ENCODE measurements at places on chromosomes 2 and 18.

- DNase-seq: no peak
Measured at GRCh38 chr2:133652398-133652797, 84.1 kb upstream of the NCKAP5 start.

DNA sequence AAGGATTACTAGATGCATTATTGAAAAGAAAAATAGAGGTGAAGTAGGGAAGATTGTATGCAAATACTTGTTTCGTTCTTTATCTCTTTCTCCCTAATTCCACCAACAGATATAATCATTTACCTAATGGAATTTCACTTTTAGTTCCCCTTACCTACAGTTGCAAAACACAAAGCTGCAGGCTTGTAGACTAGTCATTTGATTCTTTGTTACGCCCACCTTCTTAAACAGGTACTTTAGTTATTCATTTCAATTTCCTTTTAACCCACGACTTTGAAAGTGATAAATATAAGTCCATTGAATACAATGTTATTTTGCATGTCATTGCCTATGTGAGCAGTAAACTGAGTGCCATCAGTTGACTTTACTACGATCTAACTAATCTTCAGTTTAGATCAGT, 3.9 kb upstream of the HRH4 start:
- DNase-seq: no peak

GRCh38 chr2:124347209-124347608, 322.1 kb downstream of the CNTNAP5 start:
- no peak for DNase-seq

DNA sequence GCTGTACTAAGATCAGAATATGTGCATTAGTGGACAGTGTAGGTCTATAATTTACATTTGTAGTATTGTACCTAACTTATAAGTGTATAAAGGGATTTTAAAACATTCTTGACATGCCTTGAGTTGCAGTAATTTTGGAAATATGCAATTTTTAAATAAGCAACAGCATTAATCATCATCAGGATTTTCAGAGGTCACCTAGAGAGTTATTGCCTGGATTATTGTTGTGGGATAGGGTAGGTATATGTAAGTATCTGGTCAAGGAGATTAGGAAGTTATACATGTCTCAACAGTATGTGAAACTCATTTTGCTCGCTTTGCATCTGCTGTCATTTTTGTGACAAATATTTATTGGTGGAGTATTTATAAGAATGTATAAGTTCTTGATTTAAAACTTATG, 184.2 kb downstream of the WDR7 start:
- no peak for DNase-seq

- no peak for DNase-seq
Measured at GRCh38 chr18:36629138-36629530, 199.7 kb downstream of the TPGS2 start.

GRCh38 chr18:68505178-68505574, 209.7 kb downstream of the TMX3 start:
- no peak for DNase-seq

DNA sequence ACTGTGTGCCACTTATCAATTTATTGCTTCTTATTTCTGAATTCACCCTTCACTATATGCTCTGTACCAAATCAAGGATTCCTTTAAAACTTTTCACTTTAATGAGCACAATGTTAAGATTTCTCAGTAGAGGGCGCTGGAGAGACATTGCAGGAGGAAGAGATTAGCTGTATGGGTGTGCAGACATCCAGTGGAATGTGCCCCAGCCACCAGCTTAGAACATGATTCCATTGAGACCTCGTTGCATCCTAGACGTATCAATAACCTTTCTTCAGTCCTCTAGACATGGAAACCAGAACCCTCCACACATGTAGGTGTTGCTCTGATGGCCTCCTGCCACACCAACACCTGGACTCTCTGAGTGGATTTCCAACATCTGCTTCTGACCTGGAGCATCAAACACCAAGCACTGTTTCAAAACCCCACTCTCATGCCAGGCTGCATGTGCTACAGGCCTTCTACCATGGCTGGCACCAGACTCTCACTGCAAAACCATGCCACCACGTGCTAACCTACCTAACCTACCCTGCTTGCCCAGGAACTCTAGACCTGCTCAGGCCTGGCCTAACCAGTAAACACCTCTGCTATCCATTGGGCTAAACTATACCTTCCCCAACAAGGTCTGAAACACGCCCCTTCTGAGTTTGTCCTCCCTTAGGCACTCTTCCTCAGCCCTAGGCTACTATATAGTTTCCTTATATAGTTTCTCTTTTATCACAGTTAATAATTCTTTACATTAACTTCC, 633.2 kb upstream of the PKDCC start:
- peak; percentile 13 for DNase-seq

Measured in D721Med (cell line).